Activated CD8-positive, alpha-beta memory T cell treated with anti-CD3 and anti-CD28 coated beads, Interleukin-2, amount 10 ng/mL, durations not matched to agents 7 days and 5 days (primary cell): ENCODE measurements at places on chromosomes 7 and 10. TPM values are rescaled to one million over a fixed set of nuclear protein-coding genes. Genes with fewer than 3 reads are reported as not detected.

GRCh38 chr7:135709508-135709907, 18.5 kb downstream of the SLC13A4 start:
- DNase-seq, result no peak

GRCh38 chr7:44272456-44272855, 52.9 kb downstream of the CAMK2B start:
- no peak for DNase-seq

GRCh38 chr7:82129091-82129490, 314.5 kb downstream of the CACNA2D1 start:
- DNase-seq, result no peak

- DNase-seq, result peak; percentile 62
These were observed 19.0 kb upstream of the CLDN4 start for GRCh38 chr7:73811760-73812168.

GRCh38 chr10:29607576-29607975, 27.2 kb downstream of the SVIL start:
- no peak for DNase-seq

DNA sequence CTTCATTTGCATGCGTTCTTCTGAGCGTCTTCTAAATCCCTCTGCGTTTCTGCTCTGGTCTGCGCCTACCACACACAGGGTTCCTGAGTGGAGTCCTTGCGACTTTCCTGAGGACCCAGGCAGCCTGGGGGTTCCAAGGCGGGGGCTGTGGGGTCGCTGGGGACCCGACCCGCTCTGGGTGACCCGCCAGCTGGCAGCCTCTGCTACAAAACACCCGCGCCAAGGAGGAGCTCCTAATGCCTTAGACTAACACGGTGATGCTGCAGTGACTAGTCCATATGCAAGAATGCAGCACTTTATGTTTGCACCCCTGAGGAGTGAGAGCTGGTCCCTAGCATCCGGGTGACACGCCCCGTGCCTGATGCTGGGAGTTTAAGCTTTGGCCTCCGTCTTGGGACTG, 367.0 kb upstream of the POM121L12 start:
- DNase-seq, result no peak

DNA sequence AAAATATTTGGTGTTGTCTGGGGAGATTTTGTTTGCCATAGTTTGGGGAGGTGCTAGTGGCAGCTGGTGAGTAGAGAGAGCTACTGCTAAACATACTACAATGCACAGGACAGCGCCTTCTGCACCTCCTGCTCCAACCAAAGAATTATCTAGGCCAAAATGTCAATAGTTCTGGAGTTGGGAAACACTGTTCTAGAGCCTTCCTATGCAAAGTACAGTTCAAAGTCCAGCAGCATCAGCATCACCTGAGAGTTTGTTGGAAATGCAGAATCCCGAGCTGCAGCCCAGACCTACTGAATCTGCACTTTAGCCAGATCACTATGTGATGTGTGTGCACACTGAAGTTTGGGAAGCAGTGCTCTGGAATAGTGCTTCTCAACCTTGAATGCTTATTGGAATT, 290.7 kb downstream of the TCF7L2 start:
- no peak for DNase-seq

- DNase-seq, result no peak
These were observed 73.4 kb downstream of the VIPR2 start for GRCh38 chr7:159071260-159071659.

DNA sequence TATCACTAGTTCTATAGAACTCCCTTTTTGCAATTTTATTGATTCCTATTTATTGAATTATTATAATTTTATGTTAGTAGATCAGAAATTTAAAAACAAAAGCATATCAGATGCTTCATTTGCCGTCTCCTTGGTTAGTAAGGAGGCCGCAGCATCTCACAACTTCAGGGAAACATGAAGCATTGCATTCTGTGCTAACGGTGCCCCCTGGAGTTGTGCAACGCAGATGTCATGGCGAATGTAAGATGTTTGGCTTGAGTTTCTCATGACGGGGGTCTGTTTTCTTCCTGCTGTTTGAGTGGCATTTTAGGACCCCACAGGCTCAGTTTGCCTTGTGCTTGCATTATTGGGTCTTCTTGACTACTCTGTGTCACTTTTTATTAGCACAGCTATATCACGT, 124.8 kb downstream of the CNNM2 start:
- DNase-seq, result no peak

GRCh38 chr10:28873540-28873939, 196.2 kb downstream of the BAMBI start:
- DNase-seq, result no peak

- no peak for DNase-seq
These were observed 17.7 kb downstream of the FRG2B start for GRCh38 chr10:133608855-133609254.

GRCh38 chr7:90210981-90211380, 559 bp upstream of the STEAP2 start:
- no peak for DNase-seq

DNA sequence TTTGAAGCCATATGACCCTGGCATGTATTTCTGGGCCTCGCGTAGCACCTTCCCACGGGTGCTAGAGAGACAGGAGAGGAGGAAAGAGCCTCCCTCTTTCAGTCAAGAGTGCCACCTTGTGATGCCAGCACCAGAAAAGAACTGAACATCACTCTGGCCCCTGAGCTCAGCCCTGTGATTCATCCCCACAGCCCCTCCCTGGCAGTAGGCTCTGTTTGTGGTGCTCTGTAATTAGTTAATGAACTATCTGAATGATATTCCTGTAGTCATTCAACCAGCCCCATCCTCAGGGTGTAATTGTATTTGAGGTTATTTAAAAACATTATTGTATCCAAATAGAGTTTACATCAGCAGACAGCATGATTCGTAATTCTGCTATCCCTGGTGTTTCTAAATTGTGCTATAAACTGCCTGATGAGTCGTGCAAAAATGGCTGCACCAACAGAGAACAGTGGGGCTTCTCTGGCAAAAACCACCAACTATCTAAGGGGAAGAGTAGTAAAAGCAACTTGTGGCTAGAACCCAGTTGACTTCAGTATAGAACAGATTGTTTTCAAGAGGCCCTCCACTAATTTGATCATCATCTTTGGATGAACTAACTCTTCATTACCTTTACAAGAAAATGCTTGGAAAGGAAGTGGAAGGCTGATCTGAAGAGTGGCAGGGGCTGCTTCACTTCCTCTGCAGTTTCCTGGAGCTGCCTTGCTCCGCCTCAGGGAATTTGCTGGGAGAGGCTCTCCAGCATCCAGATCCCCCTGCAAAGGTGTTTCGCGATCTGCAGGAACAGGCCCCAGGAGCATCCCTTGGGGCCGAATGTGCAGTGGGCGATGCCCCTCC, 23.7 kb upstream of the TIAL1 start:
- no peak for DNase-seq

DNA sequence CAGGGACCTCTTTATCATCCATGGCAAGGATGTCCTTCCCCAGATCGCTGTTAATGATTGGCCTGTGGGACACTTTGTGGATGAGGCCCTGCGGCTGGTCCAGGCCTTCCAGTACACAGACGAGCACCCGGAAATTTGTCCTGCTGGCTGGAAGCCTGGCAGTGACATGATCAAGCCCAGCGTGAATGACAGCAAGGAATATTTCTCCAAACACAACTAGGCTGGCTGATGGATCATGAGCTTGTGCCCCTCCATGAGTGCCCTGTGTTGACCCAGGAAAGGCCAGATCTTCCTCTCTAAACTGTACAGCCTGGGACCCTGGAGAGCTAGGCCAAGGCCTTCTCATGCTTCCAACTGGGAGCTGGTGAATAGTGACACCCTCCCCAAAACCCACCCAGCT, 124.1 kb downstream of the CUL2 start:
- no peak for DNase-seq

GIMAP8 gene
- total RNA-seq, result 13.1 TPM

MRC1 gene
- total RNA-seq, result not detected

PRKCQ gene
- total RNA-seq, result 51.0 TPM

EGFR gene
- total RNA-seq, result not detected

DCLRE1C gene
- total RNA-seq, result 29.2 TPM

NPSR1 gene
- total RNA-seq, result not detected
